ENCODE measurements at places on chromosomes 4 and X.

- no peak for DNase-seq
These were observed 516.1 kb upstream of the ZFP42 start for GRCh38 chr4:187479511-187479910.

DNA sequence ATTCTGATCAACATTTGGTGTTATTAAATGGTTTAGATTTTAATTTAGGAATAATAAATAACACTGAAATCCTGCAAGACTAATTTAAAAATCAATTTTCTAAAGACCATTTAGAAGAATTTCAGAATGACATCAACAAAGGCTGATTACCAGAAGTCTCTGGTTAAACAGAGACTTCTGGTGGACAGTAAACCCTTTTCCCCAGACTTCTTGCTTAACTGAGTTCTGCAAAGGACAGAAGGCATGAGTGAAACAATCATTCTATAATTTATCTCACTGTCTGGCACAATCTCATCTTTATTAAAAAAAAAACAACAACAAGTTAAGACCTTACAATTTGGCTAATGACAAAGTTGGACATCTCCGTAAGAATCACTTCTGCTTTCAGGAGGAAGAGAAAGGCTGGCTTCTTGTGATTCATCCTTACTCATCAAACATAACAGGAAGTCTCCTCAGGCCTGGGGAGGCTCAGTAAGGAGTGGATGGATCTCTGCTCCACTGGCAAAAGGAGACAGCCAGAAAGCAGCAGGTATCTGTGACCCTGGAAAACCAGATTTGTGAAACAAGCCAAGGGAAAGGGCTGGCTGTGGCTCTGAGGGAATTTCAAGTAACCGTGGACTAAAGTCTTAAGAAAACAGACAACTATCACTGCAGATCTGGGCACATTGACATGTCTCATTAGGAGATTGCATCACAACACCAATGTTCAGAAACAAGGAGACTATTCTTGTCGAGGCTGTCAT is 908 bp upstream of the TLR6 start:
- no peak for DNase-seq

DNA sequence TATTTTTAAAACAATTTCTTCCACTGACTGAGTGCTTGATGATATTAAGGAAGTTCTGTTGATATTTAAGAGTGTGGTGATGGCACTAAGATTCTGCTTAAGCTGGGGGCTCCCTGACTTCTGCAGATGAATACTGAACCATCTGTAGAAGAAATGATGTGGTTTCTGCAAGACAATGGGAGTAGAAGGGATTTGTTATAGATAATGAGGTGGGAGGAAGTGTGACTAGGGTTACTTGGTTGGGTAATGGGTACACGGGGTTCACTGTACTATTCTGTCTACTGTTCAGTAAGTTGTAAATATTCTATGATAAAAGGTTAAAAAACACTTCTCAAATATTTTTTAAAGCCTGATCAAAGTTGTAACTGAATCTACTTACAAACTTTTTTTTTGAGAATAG is 60.9 kb upstream of the TXK start:
- DNase-seq: no peak

DNA sequence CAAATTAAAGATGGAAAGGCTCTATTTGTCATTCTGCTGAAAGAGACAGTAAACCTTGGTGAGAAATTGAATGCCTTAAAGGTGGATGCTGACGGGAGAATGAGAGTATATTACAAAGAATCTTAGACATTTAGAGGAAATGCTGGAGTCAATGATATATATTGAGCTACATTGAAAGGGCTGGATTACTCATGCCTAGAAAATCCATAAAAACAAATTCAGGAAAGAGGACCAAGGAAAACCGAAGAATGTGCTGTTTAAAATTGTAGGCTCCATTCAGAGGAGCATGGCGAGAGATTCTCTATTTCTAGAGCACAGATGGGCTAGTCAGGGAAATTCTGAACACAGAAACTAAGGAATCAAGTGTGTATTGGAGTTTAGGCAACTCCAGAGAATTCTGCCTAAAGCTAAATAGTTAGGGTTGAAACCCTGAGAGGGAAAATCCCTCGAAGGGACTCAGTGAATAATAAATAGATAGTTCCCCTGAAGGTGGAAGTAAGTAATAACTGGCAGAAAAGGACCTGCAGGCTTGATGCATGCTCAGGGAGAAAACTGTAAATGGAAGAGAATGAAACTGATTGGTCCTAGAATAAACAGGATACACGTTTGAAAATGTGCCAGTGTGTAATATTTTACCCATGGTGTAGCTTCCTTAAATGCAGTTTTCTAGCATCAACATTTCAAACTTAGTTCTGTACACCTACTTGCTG is 1532.4 kb upstream of the TENM3 start:
- no peak for DNase-seq

GRCh38 chr4:83082777-83083176 is 31.8 kb downstream of the PLAC8 start:
- no peak for DNase-seq

DNA sequence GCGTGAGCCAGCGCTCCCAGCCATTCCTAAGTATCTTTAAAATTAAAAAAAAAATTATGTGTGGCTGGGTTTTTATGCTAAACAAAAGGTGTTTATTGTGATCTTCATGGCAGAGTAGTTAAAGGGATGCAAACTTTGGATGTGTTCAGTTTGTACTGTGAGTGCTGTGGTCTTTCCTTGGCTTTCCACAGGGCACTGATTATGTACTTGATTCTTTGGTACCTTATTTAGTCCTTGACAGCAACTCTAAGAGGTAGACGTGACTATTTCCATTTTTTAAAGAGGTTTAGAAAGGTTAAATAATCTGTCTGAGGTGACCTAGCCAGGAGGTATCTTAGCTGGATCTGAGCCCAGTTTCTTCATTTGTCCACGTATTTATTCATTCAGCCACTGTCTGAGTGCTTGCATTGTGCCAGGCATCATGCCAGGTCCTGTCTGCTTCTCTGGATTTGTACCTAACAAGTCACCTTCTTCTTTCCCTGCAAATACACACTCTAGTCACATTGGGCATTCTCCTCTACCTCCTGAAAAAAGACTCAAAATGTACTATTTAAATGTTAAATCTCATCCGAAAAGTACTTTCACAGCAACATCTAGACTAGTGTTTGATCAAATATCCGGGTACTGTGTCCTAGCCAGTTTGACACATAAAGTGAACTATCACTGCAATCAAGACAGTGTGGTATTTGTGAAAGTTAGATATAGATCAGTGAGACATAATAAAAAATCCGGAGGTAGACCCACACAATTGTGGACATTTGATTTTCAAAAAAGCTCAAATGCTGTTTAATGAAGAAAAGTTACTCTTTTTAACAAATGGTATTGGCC is 31.5 kb downstream of the WWC2 start:
- no peak for DNase-seq

- DNase-seq: no peak
These were observed 21.2 kb downstream of the PTTG2 start for GRCh38 chr4:37981425-37981824.

GRCh38 chr4:141746026-141746425 is 109.6 kb downstream of the IL15 start:
- DNase-seq: no peak

GRCh38 chr4:155430895-155431795 is 54.4 kb upstream of the MAP9 start:
- no peak for DNase-seq

DNA sequence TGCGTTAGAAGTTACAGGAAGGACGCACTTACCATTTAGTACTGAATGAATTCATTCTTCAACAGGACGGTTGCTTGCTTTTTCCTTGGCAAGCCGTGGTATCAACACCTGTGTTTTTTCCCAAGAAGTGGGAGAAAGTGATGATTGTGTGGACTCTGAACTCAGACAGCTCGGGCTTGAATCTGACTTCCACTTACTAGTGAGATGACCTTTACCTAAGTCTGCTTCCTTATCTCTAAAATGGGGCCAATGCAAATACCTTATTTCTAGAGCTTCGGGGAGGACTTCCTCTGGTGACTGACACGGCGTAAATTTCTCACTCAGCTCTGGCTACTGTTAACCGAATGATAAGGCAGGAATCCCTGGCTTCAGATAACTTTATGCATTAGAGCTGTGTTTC is 146.8 kb upstream of the RBPJ start:
- DNase-seq: no peak

- no peak for DNase-seq
These were observed 136.3 kb downstream of the BCOR start for GRCh38 chrX:39961441-39961840.

- no peak for DNase-seq
These were observed 123.8 kb upstream of the CXCL13 start for GRCh38 chr4:77481856-77482255.

DNA sequence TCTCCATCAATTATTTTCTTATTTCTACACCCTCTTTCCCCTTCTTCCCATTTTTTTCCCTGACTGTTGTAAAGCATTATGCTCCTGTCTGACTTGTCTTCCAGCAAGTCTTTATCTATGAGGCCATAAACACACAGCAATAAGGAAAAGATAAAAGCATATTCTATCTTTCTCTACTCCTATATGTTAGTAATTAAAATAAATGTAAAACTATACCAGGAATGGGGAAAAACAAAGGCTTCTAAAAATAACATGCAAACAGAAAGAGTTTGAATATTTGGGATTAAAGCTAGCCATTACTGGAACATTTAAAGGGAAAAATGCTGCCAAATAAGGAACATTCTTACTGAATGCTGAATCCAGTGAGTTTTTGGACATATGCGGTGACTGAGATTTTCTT is 471.7 kb upstream of the HS3ST1 start:
- no peak for DNase-seq

DNA sequence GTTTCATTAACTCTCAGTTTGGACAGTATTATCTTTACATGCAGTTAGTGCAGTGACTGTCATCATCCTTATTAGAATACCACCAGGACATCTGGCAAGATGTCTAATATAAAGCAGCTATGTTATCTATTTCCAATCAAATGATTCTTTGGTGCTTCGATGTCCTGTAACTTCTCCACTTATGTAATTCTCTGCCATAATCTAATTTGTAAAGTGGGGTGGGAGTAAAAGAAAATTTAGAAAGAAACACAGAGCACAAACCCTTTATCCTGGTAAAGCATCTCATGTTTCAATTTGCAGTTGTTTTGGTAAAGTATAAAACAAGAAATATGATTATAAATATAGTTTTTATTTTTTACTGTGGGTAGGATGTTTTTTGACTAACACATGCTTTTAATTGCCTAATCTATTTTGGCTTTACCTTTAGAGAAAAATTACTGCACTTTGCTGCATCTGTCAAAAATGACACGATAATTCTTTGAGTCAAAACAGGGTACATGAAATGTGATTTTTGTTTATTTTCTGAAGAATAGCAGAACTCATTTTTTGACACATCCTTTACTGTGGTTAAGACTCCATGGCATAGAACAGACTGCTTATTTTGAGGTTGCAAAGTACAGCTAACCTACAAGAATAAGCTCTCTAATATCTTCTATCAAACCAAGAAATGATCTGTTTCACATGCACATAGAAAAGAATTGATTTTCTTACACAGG is 382.9 kb downstream of the RPA4 start:
- no peak for DNase-seq

DNA sequence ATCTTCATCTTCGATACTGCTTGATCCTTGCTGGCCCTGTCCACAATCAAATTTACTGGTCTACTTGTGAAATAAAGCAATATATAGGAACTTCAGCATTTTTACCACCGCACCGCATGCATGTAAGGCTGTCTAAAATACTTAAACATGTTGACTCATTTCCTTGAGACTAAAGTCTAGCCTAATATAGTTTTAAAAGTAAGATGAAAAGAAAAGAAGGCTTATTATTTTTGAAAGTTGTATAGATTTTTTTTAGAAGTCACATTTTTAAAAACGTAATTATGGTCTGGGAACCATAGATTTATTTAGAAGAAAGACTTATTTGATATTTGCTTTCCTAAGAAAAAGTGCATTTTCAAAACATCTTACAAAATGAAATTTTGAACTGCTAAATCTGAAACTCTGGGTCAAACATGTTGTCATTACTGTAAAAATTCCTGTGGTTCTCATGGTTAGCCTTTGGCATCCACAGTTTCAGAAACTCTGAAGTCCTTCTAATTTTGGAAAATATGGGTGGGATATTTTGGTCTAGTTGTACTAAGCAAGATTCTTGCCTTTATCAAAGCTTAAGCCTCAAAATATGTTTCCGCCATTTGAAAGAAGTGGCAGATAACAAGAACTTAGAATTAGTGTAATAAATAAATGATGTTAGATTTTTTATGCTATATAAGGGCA is 423.5 kb upstream of the CTSO start:
- no peak for DNase-seq

DNA sequence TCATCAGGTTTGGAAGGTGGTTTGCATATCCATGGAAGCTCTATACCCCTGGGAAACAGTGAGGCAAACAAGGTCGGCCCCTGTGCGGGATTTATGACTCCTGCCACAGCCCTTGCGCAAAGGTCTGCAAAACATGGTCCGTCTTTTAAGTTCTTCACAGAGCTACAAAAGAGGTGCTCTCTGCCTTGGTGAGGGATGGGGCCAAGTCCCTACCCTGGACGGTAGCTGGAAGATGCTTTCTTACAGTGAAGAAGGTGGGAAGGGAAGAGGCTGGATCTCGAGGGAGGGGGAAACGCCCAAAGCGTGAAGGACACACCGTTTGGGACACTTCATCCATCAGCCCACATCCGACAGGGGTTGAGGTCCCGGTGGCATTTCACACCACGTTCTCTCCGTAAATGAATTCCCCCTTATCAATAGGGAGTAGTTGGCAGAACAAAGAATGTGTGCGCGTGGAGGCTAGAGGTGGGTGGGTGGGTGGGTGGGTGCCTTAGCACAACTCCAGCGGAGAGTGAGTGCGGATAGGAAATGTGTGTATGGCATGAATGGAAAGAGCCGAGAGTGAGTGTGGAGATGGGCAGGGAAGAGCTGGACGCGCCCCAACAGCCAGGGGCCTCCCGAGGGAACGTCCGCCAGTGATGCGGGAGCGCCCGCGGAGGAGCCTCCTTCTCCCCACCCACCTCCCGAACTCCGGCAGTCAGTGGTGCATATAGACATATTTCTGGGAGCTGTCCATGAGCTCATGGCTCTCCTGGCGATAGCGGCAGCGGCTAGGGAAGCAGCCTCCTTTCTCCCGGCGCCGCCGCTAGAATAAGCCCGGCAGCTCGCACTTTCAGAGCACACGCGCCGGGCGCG is 68.3 kb downstream of the LARP7 start:
- DNase-seq: peak; percentile 42

- DNase-seq: no peak
These were observed 206.9 kb upstream of the HCCS start for GRCh38 chrX:10904220-10904619.

GRCh38 chrX:24306440-24306839 is 7.4 kb downstream of the SUPT20HL2 start:
- DNase-seq: no peak

- no peak for DNase-seq
These were observed 85.1 kb upstream of the CTSO start for GRCh38 chr4:156038772-156039171.

GRCh38 chrX:37685381-37686359 is at the start of gene XK:
Gene XK, plus strand, starts transcription at chrX:37685791. Its CDS starts 171 bp downstream, at chrX:37685962.
- DNase-seq: peak; percentile 6

DNA sequence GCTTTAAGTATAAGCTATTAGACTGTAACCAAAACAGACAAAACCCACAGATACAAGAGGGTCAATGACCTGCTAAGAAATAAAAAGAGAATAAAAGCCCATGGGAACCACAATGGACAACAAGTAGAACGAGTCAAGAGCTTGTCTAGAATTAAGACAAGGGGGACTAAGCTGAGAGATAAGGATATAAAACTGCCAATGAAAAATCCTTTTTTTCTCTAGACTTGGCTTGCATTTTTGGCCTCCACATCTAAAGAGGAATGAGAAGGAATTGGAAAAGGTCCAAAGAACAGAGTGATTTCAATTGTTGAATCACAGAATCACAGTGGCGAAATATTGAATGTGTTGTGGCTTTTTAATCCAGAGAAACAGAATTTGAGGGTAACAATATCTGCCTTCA is 135.7 kb downstream of the QDPR start:
- no peak for DNase-seq
